ENCODE measurements at places on chromosomes 7 and 10.

DNA sequence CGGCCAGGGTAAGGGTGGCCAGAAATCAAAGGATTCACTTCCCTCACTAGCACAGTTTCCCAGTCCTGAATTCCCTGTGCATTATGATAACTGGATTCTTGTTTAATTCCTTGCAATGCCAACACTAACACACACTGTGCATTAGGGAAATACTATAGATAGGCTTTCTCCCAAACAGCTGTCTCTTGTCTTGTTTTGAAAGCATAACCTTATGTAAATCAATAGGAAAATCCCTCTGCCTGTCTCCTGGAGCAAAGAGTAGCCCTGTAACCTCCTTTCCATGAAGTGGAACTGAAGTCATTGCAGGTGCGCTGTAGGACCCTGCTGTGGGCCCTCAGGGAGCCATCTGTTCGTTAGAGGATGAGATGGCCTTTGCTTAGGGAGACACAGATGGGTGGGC is 82.8 kb upstream of the FAM171A1 start:
- DNase-seq = no peak

GRCh38 chr7:96997512-96998032 is 7.8 kb upstream of the DLX6 start:
- DNase-seq = no peak

DNA sequence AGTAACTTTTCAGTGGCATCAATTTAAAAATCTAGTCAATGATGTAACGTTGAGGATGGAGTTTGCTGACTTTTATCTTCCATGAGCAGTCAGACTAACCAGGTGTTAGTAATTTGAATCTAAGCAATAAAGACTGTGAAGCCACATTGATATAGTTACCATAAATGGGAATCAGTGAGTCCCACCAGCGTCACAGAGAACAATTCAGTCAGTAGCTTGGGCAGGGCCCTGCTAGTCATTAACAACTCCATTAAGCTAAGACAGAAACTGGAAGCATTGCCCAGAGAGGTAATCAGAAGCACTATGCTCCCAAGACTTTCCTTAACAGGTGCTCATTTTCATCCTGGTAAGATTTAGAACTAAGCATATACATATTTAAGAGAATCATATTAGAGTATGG is 315.1 kb downstream of the PCDH15 start:
- no peak for DNase-seq

DNA sequence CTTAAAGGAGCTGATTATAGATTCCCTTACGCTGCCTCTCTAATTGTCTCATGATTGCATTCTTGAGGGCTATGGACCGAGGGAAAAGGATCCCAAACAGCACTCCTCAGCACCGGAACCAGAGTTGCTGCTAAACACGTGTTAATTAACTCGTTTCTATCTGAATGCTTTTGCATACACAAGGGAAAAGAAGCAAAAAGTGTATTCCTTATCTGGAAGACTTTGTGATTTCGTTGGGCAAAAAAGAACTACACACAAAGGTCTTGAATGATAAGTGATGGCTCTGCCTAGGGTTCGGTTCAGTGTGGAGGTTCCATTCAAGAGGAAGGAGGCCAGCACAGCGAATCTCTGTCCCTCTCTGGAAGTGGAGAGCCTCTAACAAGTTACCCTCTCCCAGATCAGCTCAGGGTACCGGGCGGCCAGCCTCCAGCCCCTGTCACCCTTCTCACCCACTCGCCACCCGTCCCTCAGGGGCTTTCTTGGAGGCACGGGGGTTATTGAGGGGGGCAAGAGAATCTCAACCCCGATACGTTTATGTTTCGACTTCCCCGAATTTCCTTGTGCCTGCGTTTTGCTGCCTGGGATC is 515 bp upstream of the SLC4A2 start:
- no peak for DNase-seq

- no peak for DNase-seq
Observed at GRCh38 chr10:48973065-48973464, 33.4 kb upstream of the LRRC18 start.

GRCh38 chr10:133114251-133114650 is 26.5 kb downstream of the ADGRA1 start:
- no peak for DNase-seq

- DNase-seq = no peak
Observed at GRCh38 chr7:74271742-74272141, 17.5 kb upstream of the CLIP2 start.

DNA sequence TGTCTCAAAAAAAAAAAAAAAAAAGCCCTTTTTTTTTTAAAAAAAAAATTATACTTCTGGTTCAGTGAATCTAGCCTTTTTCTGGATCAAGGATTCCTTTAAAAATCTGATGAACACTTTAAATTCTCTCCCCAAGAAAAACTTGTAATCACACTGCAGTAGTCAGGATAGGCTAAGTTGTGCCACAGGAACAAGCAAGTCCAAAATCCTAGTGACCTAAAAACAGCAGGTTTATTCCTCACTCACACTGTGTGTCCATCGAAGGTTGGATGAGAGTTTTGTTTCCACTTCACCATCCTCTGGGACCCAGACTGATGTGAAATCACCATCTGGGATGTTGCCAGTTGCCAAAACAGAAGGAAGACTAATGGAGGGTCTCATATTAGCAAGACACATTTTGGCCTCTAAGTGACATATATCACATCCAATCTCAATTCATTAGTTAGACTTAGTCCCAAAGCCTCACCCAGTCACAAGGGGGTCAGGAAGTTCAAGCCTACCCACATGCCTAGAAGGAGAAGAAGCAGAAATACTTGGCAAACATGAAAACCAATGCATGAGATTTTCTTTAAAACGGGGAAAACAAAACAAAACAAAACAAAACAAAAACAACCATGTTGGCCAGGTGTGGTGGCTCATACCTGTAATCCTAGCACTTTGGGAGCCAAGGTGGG is 32.7 kb downstream of the CYP17A1 start:
- no peak for DNase-seq

DNA sequence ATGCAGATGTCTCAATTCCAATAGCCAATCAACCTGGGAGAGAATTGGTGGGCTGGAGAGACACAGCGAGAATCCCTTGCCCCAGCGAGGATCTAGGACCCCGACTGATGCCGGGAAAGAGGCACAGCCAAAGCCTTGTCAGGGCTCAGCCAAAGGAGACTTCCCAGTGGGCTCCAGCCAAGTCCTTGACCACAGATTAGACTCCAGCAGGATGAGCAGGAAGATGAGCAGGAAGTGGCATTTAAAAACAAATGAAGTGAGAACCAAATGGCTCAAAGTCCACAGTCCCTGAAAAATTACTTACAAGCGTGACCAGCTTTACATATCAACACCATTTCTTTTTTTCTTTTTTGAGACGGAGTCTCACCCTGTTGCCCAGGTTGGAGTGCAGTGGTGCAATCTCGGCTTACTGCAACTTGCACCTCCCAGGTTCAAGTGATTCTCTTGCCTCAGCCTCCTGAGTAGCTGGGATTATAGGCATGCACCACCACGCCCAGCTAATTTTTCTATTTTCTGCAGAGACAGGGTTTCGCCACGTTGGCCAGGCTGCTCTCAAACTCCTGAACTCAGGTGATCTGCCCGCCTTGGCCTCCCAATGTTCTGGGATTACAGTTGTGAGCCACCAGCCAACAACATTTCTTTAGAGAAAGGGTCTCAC is 40.2 kb downstream of the CTBP2 start:
- DNase-seq = no peak

GRCh38 chr7:138095972-138096935 is 20.0 kb downstream of the AKR1D1 start:
- no peak for DNase-seq

DNA sequence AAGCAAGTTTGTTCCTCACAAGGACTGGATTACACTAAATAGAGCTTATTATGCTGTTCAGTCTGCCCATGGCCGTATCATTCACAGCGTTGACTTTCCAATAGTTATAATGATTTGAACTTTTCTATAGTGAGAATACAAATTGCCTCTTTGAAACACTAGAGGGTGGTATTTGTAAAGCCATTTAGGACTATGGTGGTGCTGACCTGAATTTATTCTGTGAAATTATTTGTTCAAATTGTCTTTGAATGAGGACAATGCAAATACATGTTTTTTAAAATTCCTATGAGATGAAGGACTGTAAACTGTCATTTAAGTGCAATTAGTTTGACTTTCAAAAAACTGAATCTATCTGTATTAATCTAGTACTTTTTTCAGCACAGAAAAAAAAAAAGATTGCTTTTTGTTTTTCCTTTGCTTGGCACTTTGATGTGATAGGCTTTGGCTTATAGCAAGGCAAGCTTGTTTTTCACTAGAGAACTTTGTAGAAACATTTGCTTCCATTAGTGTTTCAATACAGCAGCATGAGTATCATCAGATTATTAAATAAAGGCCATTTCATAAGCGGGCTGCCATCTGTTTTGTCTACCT is 122.7 kb upstream of the TMEM229A start:
- DNase-seq = no peak

GRCh38 chr10:54869022-54869421 is 68.0 kb upstream of the PCDH15 start:
- DNase-seq = no peak

DNA sequence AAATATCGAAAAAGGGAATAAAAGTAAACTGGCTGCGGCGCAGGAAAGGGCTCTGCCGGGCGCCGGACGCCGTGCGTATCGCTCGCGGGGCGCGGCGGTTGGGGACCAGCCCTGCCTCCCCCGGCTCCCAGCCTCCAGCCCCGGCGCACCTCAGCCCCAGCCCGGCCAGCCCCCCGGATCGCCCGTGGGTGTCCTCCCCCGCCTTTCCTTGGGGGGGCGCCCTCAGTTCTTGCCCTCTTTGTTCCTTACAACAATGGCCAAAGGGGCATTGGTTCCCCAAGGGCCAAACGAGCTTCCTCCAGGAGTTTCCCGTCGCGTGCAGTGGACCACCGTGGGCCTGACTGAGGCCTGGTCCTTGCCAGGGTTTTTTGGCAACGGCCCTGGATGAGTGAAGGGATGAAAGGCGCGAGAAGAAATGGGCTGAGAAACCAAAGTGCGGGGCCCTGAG is 1.2 kb downstream of the MACROH2A2 start:
- no peak for DNase-seq

- peak; percentile 24 for DNase-seq
Observed at GRCh38 chr10:128103229-128103714, 23.0 kb downstream of the MKI67 start.

GRCh38 chr7:143356414-143357050 is 6.0 kb downstream of the FAM131B start:
- no peak for DNase-seq

- DNase-seq = no peak
Observed at GRCh38 chr7:44633254-44634186, 27.1 kb downstream of the OGDH start.

- DNase-seq = no peak
Observed at GRCh38 chr7:4964506-4964905, 5.5 kb upstream of the MMD2 start.

DNA sequence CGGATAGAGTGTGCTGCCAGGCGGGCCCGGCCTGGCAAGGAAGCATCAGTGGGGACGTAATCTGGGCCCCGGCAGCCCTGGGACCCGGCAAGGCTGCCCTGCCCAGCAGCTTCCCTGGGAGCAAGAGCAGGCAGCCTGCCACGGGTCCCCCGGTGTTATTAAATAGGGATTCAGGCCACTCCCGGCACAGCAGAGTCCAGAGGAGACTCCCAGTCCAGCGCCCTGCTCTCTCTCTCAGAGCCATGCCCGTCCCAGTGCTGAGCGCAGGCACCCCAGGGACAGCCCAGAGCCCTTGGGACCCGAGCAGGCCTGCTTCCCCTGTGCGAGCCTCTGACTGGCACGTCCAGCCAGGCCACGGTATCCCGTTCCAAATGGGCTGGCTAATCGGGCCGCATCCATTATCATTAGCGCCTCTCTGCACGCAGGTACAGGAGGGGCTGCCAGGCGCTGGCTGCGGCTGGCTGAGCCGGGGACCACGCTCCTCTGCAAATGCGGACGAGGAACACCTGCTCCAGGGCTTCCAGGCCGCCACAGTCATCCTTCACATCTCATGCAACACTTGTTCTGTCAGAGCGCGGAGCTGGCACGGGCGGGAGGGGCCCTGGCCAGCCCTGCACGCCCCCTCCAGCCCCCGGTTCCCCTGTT is 344.2 kb upstream of the MKI67 start:
- no peak for DNase-seq

Measured in activated naive CD4-positive, alpha-beta T cell (primary cell).